ENCODE measurements at places on chromosomes 12 and 14.

DNA sequence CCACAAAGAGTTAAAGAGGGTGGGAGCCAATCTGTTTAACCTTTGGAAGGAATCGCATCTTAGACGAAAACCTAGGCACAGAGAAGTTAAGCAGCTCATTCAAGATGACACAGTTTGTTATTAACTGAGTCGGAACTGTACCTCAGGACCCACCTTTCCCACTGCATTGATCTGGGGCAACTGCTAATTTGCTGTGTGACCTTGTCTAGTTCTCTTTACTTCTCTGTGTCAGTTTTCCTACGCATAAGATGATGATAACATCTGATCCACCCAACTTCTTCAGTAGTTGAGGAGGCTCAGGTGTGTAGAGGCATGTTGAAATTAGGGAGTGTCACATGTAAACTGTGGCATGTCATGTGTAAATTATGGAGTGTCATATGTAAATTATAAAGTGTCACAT, 186.2 kb downstream of the ZFP36L1 start:
- no peak for DNase-seq

- DNase-seq: no peak
These were observed 24.8 kb upstream of the TMEM132D start for GRCh38 chr12:129928643-129929042.

DNA sequence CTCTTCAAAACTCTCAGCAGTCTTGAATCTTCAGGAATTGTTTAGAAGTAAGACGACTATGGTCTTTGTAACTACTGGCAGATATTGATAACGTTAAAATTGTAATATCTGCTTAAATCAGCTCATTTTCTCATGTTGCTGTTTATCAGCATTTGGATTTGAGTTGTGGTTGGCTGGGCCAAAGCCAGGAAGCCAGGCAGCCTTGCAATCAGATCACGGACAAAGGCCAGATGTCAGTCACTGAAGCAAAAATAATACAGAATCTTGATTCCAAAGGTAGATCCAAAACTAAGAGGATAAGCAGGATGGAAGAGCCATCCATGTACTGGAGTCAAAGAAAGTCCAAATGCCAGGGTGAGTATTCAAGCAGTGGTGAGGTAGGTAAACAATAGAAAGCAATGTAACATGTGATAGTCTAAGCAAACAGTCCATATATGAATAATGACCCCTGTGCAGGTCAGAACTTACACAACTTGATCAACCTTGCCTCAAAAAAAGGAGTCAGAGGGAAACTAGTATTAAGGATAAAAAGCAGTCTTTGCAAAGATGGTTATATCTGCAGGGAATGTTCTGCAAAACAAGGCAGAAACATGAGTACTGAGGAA, 95.8 kb upstream of the RAP1B start:
- DNase-seq: no peak

- DNase-seq: peak; percentile 11
These were observed 158.4 kb upstream of the IGF1 start for GRCh38 chr12:102638777-102639176.

DNA sequence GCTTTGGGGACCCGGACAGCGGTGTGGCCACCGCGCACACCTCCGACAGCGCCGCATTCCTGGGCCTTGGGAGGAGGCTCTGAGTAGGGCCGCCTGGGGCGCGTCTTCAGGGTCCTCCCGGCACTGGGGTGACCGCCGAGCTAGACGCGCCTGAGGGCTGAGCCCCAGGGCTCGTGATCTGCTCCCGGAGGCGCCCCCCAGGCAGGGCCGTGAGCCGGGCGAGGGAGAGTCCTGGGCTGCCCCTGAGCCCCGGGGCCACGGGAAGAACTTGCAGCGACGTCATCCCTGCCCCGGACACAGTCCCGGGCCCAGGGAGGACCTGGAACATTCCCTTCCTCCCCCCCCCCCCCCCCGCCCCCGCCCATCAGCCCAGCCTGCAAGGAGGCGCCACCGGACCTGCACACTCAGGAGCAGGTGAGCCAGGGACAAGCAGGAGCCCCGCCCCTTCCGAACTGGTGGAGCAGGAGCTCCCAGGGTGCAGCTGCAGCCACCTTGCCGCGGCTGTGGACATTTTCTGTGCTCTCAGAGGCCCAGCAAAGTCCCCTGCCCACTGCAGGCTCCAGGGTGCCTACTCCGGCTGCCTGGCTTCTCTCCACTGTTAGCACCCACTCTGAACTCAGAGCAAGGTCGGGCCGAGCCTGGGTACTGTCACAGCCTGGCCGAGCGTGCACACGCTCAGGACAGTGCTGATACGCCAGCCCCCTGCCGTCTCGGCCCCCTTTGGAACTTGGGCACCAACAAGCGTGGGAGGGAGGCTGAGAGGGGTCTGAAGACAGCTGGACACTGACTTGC, 50.7 kb downstream of the A2M start:
- peak; percentile 39 for DNase-seq

DNA sequence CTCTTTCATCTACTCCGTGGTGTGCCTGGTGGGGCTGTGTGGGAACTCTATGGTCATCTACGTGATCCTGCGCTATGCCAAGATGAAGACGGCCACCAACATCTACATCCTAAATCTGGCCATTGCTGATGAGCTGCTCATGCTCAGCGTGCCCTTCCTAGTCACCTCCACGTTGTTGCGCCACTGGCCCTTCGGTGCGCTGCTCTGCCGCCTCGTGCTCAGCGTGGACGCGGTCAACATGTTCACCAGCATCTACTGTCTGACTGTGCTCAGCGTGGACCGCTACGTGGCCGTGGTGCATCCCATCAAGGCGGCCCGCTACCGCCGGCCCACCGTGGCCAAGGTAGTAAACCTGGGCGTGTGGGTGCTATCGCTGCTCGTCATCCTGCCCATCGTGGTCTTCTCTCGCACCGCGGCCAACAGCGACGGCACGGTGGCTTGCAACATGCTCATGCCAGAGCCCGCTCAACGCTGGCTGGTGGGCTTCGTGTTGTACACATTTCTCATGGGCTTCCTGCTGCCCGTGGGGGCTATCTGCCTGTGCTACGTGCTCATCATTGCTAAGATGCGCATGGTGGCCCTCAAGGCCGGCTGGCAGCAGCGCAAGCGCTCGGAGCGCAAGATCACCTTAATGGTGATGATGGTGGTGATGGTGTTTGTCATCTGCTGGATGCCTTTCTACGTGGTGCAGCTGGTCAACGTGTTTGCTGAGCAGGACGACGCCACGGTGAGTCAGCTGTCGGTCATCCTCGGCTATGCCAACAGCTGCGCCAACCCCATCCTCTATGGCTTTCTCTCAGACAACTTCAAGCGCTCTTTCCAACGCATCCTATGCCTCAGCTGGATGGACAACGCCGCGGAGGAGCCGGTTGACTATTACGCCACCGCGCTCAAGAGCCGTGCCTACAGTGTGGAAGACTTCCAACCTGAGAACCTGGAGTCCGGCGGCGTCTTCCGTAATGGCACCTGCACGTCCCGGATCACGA, 2.2 kb downstream of the SSTR1 start:
- DNase-seq: peak; percentile 85

DNA sequence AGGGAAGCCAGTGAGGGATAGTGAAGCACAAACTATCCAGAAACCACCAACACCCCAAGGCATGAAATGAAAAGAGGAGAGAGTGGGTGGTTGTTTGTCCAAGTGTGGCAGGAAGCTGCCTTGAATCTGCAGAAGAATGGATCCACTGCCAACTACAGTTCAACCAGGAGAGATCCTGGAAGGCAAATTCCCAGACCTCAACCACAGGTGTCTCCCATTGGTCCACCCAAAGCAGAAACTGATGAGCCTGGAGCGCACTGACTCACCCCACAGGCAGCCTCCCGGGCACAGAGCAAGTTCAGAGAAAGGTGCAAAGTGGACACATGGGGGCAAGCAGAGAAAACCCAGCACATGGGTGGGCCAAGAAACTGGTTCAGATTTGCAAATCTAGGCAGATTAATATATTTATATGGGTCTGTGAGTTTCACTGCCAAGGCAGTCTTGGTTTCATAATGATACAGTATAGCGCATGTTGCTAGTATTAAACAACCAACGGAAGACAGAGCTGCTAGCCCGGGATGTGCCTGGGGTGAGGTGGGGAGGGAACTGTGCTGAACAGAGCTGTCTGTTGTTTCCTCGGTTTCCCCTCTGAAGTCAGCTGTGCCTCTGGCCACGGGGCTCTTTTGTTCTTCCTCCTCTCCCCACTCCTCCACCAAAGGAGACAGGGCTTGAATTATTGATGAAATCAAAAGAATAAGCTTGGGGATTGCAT, 416.2 kb upstream of the CCDC196 start:
- DNase-seq: no peak

DNA sequence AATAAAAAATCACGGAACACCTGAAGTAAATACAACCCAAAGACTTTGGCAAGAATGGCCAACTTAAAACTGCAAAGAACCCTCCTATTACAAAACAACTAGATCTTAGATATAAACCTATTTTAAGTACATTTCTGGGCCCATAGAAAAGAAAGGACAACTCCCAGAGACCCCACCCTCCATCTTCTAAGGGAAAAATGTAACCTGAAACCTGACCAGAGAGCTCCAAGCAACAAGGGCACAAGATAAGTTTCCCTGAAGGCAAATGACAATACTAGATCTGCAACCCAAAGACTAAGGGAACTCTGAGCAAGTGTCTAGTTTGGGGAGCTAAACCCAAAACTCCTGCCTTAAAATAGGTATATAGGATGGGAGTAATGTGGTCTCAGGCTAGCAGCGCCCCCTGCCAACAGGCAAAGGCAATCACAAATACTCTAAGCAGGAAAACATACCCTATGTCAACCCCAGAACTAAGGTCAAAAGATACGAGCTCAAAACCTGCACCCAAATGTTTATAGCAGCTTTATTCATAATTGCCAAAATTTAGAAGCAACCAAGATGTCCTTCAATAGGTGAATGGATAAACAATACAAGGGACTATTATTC, 218.9 kb downstream of the ITPR2 start:
- DNase-seq: peak; percentile 35

GRCh38 chr14:96215452-96216244, 11.0 kb downstream of the BDKRB2 start:
- no peak for DNase-seq
